ENCODE measurements at places on chromosomes 6 and 20. TPM values are rescaled to one million over a fixed set of nuclear protein-coding genes. Genes with fewer than 3 reads are reported as not detected.

The YWHAB gene
- 464 TPM for polyA plus RNA-seq

The PNLDC1 gene
- polyA plus RNA-seq, result not detected

The MDFI gene
- not detected for polyA plus RNA-seq

The NKAIN4 gene
- polyA plus RNA-seq, result not detected

The SLCO4A1 gene
- polyA plus RNA-seq, result 0.39 TPM

The ZC2HC1B gene
- not detected for polyA plus RNA-seq

The ME1 gene
- polyA plus RNA-seq, result not detected

The SCAF8 gene
- 12.4 TPM for polyA plus RNA-seq

The MLN gene
- not detected for polyA plus RNA-seq

The TP53TG5 gene
- 0.14 TPM for polyA plus RNA-seq

The MYL9 gene
- polyA plus RNA-seq, result not detected

The TXLNB gene
- polyA plus RNA-seq, result 0.12 TPM

The GPX5 gene
- polyA plus RNA-seq, result not detected

The MYMX gene
- polyA plus RNA-seq, result not detected

The ANKEF1 gene
- 8.9 TPM for polyA plus RNA-seq

The COL10A1 gene
- polyA plus RNA-seq, result 0.33 TPM

The RIMS4 gene
- not detected for polyA plus RNA-seq

The IL17F gene
- polyA plus RNA-seq, result not detected

The MAN1A1 gene
- polyA plus RNA-seq, result 5.4 TPM

The TNNC2 gene
- polyA plus RNA-seq, result not detected
